Stimulated activated CD8-positive, alpha-beta memory T cell treated with anti-CD3 and anti-CD28 coated beads, Interleukin-4, amount 100 ng/mL, for 1 hour (primary cell): ENCODE measurements at places on chromosomes 3 and 15.

DNA sequence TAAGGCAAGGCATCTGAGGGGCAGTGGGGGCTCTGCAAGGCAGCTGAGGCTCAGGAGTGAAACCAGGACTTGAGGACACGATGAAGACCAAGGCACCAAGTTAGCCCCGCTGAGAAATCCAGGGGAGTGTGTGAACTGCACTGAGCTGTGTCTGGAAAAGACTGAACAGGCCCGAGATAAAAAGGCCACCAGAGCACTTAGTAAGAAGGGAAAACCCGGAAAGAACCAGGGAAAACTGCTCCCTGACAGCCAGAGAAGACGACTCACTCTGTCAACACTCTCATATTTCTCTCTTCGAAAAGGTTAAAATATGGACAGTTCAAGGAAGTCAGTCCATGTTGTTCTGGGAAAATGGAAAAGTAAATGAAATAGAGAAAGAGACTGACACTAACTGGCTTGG is 109.0 kb downstream of the SEC22A start:
- DNase-seq: no peak

DNA sequence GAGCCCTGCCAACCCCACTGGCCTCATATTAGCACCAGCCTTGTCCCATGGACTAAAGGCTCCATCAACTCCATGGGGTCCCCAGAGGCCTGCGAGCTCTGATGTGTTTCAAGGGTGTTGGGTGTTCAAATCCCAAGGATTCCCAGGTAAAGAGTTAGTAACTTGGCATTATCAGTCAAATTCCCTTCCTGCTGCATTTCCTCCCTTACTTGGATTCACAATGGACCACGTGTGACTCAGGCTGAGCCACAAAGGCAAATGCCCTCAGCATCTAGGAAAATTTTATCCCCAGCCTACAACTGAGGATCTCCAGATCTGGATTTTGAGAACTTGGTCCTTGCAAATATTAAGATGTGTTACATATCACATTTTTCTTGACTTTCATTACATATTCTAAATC is 58.8 kb downstream of the GADL1 start:
- no peak for DNase-seq

GRCh38 chr3:135103917-135104316 is 308.9 kb downstream of the EPHB1 start:
- DNase-seq: no peak

DNA sequence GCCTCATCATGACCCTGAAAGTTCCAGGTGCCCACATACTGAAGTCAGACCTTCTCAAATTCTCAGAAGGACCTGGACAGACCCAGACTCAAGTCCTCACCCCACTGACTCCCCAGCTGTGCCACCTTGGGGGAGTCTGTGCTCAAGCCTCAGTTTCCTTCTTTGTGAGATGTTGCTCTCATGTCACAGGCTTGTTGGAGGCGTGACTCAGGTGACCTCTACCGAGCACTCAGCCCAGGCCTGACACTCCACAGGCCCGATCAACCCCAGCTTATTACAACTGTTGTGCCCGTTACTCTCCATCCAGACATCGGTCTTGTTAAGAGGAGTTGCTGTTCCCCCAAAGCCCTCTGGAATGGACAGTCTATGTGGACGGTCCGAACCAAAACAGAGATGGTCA is 276.1 kb upstream of the LYSMD4 start:
- DNase-seq: no peak

- DNase-seq: no peak
These were observed 29.9 kb upstream of the LDHAL6B start for GRCh38 chr15:59176653-59177316.

GRCh38 chr15:100980410-100981046 is 61.4 kb downstream of the LRRK1 start:
- DNase-seq: no peak

- DNase-seq: no peak
These were observed 29.7 kb downstream of the SEMA7A start for GRCh38 chr15:74403991-74404563.

GRCh38 chr3:36700537-36701248 is 63.7 kb downstream of the DCLK3 start:
- no peak for DNase-seq

DNA sequence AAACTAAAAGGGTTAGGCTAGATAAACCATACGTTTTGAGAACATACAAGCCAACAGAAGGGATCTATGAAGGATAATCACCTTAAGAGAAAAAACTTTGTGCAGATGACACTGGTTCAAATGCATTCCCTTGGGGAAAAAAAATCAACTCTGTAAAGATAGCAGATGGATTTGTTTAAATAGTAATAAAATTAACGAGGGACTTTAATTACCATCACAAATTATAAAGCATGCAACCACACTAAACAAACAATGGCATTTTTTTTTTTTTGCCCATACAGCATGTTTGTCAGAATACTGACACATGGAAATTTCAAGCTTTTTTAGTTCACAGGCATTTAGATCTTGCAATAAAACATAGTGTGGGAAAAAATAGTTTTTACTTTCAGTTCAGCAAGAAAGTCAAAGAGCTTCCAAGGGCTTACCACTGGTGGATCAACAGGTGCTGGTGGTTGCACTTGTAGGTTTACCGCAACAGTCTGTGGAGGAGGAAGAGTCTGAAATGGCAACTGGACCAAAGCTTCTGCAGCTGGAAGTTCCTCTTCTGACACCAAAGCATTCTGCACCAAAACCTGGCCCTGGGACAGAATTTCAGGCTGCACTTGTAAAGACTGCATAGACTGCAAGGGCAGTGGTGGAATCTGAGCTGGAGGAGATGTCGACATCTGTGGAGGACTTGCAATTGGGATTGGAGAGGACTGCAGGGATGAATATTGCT is 53.1 kb downstream of the PHC3 start:
- no peak for DNase-seq

DNA sequence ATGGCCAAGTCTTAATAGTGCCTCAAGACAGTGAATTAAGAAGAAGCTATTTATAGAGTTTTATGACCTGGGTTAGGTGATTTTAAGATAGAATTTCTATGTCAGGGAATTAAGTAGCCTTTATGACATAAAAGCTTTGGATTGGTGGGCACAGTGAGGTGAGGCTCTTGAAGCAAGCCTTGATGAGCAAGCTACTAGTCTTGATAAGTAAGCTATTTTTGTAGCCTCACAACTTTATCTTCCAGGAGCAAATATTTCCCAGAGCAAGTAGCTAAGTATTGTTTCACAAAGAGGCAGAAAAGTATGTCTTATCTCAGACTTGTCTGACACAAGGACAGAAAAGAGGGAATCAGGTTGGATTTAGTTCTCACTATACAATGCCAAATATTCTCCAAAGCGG is 491.7 kb upstream of the RASGRP1 start:
- DNase-seq: no peak

- DNase-seq: no peak
These were observed 1291.9 kb upstream of the EPHA6 start for GRCh38 chr3:95522449-95522848.

DNA sequence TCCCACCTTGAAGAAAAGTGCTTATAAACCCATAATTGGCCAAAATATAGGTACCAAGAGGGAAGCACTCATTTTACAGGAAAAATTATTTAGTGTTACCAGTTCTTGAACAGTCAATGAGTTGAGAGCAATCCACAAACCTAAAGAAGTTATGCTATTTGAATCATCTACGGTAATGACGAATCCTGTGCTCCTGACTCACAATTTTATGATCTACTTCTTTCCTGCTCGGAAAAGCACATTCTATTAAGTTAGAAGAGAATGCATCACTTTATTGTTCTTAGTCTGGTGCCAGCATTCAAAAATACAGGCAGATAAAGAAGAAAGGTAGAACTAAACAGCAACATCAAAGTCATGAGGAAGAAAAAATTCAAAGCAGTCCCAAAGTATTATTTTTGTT is 33.2 kb downstream of the CHRM5 start:
- no peak for DNase-seq

DNA sequence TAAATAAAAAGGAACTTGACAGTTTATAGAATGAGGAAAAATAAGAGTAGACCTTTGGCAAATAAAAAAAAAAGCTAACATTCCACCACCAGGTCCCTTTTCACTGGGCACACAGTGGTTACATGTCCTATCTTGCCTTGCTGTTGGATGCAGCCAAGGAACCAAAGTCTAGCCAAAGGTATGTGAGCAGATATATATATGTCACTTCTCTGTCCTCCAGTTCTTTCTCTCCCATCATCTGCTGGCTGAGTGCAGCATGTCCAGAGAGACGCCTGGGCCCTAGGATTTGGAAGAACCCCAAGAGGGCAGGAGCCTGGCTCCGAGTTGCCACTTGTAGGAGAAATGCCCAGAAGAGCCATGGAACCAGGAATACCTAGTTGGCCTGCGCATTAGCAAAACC is 104.7 kb downstream of the SERPINI1 start:
- no peak for DNase-seq

DNA sequence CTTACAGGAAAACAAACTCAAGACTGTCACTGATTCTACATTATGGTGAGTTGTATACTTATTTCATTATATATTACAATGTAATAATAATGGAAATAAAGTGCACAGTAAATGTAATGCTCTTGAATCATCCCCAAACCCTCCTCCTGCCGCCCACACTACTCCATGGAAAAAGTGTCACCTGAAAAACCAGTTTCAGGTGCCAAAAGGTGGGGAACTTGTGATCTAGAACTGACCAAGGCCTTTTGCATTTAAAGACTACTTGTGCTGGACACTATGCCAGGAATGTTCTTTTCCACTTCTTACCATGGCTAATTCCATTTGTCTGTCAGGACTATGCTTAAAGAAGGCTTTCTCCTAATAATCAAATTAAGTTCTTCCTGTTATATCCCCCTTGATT is 32.3 kb downstream of the ROBO2 start:
- DNase-seq: no peak

- no peak for DNase-seq
These were observed 473.3 kb downstream of the CADM2 start for GRCh38 chr3:85432081-85432480.

GRCh38 chr15:74960995-74961588 is 4.5 kb upstream of the RPP25 start:
- DNase-seq: no peak

DNA sequence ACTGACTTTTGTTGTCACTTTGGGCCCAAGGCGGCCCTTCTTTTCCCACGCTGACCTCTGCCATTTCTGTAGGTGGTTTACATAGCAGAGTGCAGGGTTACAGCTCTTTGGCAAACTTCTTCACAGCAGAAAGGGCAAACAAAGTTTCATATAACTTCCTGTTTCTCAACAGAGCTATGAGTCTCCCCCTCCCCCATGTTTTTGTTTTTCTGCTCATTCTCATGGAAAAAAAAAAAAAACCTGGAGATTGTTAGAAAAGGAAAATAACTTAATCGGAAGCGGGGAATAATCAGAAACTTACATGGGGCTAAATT is 342.0 kb upstream of the NR2F2 start:
- no peak for DNase-seq

- no peak for DNase-seq
These were observed 143.7 kb downstream of the NR1D2 start for GRCh38 chr3:24088782-24089181.

GRCh38 chr3:71072986-71073385 is 510.5 kb downstream of the FOXP1 start:
- no peak for DNase-seq

DNA sequence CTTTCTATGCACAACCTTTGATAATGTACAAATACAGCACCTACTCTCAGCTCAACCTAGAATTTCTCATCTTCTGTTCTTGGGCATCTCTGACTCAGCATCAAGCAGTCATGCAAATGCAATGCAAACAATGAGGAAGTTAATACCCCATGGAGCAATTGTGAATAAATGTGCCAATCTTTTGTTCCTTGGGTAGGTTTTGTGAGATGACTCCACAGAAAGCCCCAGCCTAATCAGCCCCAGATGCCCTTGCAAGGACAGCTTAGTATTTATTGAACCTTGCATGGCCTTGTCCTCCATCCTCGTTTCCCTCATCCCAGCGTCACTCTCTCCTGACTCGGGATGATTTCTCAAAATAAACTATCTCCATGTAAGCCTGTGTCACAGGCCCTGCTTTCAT is 494.7 kb upstream of the NECTIN3 start:
- no peak for DNase-seq

GRCh38 chr3:196813903-196814302 is 53.8 kb upstream of the SENP5 start:
- DNase-seq: no peak

- no peak for DNase-seq
These were observed 199.8 kb downstream of the STT3B start for GRCh38 chr3:31732548-31732947.

DNA sequence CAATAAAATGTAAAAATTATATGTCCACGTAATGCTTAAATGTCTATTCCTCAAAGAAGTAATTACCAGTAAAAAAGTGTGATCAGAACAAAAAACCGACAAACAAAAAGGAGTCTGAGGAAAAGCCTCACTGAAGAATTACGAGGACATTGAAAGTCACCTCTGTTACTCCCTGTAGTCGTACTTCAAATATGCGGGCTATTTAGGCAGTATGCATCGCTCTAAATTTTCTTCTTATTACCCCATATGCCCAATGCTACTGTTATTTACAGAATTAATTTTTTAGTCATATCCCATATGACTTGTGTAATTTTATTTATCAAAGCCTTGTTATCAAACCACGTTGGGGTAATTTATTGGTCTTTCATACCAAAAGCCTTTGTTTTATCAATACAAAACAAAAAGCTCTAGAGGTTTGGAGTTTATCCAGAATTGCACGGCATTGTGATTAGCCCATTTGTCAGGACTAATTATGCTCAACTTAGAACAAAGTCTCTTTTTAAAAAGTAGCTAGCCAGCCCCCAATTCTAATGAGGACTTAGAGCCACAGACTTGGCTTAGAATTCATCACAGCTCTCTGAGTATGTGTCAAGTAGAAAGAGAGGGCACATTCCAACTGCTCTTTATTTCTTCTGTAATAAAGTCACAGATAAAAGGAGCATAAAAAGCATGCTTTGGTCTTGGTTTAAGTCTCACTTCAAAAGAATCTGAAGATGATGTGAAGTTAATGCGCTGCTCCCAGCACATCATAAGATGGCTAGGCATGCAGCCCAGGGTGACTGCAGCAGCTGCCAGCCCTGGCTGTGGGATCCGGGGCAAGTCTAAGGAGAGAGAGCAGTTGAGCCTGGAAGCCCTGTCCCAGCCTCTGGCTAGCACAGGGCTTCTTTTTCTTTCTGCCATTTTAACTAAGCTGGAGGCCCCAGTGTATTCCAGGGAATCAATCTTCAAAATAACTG is 521.0 kb downstream of the GABRG3 start:
- no peak for DNase-seq

DNA sequence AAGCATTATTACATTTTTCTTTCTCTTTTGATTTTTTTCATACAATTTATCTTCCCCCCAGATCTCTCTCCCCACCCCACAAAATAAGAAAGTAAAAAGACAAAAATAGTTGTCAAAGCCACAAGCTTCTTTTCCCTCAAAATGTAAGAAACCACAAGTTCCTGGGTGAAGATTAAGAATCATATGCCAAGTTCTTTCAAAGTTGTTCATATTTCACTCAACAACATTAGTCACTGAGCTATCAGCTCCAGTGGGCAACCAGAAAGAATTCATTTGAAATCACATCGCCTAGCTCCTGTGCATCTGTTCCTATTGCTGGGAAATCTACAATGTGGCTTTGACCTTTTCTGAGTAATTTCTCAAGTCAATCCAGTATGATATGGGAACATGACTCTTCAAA is 681.6 kb upstream of the ARPP21 start:
- no peak for DNase-seq
